Non-pigmented ciliary epithelial cell (primary cell): ENCODE measurements at places on chromosomes 5 and 9.

- no peak for DNase-seq
Observed at GRCh38 chr5:107430071-107430625, 240.6 kb downstream of the EFNA5 start.

DNA sequence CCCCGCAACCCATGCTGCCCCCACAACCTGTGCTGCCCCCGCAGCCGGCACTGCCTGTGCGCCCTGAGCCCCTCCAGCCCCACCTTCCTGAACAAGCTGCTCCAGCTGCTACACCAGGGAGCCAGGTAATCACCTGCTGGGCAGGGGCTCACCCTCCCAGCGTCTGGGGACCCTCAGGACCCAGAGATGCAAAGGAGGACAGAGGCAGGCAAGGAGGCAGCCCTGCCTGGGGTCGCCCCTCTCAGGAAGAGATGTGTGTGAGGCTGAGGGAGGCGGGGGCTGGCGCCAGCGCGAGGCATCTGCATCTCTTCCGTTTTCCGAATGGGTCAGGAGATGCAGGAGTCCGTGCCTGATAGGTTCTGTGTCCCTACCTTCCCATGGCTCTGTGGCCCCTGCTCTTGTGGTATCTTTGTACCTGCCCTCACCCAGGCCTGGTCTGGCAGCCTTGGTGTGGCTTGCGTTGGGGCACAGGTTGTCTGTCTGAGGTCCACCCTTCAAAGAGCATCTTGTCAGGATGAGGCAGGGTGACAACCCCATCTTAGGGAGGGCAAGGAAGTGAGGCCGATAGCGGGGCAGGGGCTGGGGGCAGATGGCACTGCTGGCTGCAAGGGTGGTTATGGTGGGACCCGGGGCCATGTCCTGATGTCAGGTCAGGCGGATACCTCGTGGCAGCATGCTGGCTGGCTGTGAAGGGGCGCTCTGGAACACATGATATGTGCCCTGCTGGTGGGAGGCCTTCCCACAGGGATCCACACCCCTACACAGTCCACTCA lies 75.7 kb downstream of the WNK2 start:
- DNase-seq, result no peak

GRCh38 chr9:28319981-28320380 lies 746.7 kb upstream of the C9orf72 start:
- DNase-seq, result no peak

DNA sequence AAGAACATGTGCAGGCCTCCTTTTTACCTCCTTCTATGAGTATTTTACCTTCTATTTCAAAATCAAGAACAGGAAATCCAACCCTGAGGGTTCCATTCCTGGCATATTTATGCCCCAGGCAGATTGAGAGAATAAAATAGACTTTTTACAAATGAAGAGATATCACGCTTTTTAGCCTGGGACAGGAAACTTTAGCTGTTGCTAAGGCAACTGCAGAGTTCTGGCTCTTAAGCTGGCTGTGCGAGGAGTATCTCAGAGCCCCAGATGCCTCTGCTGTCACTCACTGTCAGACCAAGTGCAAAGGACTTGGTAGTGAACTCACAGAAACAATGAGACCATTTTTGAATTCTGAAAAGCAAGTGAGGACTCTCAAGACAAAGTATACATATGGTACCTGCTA lies 69.5 kb upstream of the HSPB3 start:
- DNase-seq, result no peak

DNA sequence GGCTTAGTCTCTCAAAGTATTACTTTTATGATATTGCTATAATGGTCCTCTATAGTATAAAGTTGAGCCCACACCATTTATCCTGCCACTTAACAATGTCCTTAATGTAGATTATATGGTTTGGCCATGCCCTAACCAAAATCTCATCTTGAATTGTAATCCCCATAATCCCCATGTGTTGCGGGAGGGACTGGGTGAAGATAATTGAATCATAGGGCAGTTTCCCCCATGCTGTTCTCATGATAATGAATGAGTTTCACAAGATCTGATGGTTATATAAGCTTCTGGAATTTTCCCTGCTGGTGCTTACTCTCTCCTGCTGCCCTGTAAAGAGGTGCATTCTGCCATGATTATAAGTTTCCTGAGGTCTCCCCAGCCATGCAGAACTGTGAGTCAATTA lies 498.8 kb downstream of the RAB3C start:
- DNase-seq, result no peak

- no peak for DNase-seq
Observed at GRCh38 chr5:96081276-96081858, 119.7 kb upstream of the ELL2 start.
